Renal cortical epithelial cell (primary cell): ENCODE measurements at places on chromosomes 3 and 15. TPM values are rescaled to one million over a fixed set of nuclear protein-coding genes. Genes with fewer than 3 reads are reported as not detected.

- no peak for DNase-seq
Observed at GRCh38 chr15:39030291-39031070, 465.9 kb upstream of the RASGRP1 start.

- no peak for DNase-seq
Observed at GRCh38 chr3:21835264-21835663, 84.3 kb upstream of the ZNF385D start.

- DNase-seq = peak; percentile 37
Observed at GRCh38 chr15:33104212-33104611, 90.3 kb downstream of the FMN1 start.

GRCh38 chr15:45156744-45157455 is 27.1 kb downstream of the DUOX1 start:
- no peak for DNase-seq

DNA sequence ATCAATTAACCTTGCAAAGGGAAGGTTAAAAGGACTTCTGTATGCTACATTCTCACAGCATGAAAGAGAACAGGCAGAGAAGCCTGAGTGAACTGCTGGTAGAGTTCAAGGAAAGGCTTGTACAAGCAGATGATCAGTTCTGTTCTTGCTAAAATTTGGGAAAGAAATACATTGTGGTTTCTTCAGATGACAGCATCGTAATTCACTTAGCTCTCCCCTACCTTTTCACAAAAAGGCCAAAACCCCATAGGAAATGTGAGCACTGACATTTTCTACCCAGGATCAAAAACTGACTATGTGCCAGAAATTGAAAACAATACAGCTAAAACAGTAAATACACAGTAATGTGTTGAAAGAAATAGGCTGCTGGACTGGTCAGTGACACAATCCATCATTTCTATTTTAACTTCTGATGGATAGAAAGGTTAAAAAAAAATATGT is 216.4 kb downstream of the DPH6 start:
- no peak for DNase-seq

DNA sequence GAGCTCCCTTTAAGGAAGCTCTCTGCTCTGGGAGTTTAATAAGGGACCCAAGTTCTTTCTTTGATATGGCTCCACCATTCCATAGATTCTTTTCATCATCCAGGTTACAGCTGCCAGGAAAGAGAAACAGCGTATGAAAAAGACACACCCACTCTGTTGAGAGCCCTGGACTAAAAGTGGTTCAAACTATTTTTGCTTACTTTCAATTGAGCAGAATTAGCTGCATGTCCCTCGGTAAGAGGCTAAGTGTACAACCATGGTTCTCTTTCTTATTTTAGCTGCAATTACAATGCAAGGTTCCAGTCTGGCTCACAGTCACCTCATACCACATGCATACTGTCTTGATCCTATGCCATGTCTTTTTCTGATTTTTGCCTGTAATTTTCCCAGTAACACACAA is 1288.3 kb downstream of the NSUN3 start:
- no peak for DNase-seq

DNA sequence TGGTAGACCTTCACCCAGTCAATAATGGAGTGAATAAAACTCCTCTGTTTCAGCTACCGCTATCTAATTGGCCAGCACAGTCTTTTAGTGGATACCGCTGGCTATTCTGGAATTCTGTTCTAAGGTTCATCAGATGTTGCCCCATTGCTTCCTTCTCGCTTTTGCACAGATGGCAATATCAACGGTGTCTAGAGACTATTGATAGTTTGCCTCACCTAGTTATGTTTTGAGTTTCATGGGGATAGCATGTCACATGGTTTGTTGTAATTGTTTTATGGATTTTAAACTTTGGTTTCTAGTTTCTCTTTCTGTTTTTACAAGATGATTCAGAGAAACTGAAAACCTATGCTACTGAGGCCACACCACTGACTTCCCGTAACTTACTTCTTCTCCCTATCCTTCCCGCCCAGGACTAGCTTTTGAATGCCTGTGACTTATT is 2.0 kb downstream of the XRN1 start:
- DNase-seq = peak; percentile 33

DNA sequence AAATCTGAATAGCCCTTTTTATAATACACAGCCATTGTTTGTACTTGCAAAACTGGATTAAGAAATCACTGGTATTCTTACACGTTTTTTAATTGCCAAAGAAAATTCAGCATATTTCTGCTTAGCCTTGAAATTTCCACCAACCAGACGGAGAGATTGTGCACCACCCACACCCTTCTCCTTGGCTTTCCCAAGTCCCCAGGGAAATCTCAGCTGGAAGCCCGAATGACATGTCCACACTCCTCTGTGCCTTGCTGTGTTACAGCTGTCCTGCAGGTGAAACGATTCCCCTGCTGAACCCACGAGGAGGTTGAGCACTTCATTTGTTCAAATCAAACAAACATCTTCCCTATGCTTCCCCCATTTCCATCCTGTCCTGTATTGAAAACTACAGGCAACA is 49.6 kb upstream of the PPARG start:
- no peak for DNase-seq

DNA sequence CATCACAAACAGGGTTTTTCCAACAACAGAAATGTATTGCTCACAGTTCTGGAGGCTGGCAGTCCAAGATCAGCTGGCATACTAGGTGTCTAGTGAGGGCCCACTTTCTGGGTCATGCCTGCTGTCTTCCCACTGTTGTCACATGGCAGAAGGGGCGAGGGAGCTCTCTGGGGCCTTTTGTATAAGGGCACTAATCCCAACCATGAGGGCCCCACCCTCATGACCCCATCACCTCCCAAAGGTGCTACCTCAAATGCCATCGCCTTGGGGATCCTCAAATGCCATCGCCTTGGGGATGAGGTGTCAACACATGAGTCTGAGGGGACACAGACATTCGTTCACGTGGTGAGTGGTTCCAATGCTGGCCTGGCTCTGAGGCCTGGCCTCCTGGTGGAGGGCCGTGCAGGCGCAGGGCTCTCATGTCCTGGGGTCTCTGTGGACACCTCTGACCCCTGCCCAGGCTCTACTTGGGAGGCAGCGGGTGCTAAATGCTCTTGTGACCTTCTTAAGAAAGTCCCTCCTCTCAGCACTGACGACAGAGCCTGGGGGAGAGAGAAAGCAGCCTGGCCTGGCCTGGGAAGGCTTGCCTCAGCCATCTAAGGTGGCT is 16.8 kb downstream of the NUP210 start:
- DNase-seq = no peak

- DNase-seq = no peak
Observed at GRCh38 chr3:196971094-196971698, 2.6 kb upstream of the PIGZ start.

- no peak for DNase-seq
Observed at GRCh38 chr3:81095956-81096355, 665.5 kb downstream of the GBE1 start.

- no peak for DNase-seq
Observed at GRCh38 chr3:65024148-65024547, 336.3 kb upstream of the ADAMTS9 start.

- peak; percentile 44 for DNase-seq
Observed at GRCh38 chr3:107524841-107525643, 2.3 kb downstream of the BBX start.

DNA sequence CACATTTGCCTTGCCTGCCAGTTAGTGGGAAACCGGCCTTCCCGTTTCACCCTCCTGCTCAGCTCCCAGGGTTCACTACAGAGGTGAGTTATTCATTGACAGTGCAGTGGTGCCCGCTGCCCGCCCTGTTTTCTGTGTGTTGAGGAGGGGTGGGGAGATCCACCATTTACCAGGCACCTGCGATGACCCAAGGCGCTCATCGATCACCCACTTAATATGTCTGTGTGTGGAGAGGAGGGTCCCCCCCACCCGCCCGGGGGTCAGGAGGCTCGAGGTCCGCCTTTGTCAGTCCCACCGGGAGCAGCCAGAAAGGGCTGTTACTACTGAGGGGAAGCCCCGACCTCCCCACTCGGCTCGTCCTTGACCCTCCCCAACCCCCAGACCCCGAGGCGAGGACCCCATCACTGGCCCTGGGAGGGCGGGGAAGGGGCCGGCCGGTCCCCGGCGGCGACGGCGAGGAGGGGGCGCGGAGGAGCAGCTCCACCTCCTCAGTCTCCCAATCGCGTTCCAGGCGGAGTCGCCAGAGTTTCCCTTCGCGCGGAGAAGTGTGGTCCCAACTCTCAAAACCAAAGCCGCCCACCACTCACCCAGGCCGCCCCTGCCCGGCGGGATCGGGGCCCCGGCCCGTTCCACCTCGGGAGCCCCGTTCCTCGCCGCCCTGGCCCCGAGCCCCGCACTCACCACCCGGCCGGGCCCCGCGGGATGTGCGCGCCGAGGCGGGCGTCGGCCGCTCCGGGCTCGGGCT is 1.1 kb downstream of the PLXNB1 start:
- peak; percentile 71 for DNase-seq

- DNase-seq = no peak
Observed at GRCh38 chr3:130894986-130895280, 1.0 kb downstream of the ATP2C1 start.

GRCh38 chr3:115040673-115041286 is 106.3 kb downstream of the ZBTB20 start:
- DNase-seq = peak; percentile 34

- peak; percentile 56 for DNase-seq
Observed at GRCh38 chr3:67648701-67649100, 5.7 kb downstream of the SUCLG2 start.

GRCh38 chr15:41367418-41367817 is 34.7 kb downstream of the NUSAP1 start:
- no peak for DNase-seq

GRCh38 chr15:34726406-34727100 is 28.2 kb downstream of the GJD2 start:
- peak; percentile 27 for DNase-seq

DNA sequence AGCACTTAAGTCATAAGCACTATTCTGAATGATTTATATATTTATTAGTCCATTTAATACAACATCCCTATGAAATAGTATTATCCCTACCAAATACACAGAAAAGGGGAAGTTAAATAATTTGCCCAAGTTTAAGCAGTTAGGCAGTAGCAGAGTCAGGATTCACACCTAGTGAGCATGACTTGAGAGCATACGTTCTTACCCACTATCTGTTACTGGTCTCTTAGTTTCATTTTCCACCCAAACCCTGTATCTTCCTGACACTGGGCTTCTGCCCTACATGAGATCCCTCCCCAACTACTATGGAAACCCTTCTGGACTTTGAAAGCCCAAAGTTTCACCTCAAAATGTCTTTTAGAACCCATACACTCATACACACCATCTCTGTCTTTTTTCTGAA is 4.4 kb upstream of the ATOSA start:
- no peak for DNase-seq

- DNase-seq = no peak
Observed at GRCh38 chr15:38524156-38524555, 40.5 kb downstream of the RASGRP1 start.

GRCh38 chr3:23915537-23916108 is 1.2 kb downstream of the NKIRAS1 start:
- DNase-seq = peak; percentile 41

DNA sequence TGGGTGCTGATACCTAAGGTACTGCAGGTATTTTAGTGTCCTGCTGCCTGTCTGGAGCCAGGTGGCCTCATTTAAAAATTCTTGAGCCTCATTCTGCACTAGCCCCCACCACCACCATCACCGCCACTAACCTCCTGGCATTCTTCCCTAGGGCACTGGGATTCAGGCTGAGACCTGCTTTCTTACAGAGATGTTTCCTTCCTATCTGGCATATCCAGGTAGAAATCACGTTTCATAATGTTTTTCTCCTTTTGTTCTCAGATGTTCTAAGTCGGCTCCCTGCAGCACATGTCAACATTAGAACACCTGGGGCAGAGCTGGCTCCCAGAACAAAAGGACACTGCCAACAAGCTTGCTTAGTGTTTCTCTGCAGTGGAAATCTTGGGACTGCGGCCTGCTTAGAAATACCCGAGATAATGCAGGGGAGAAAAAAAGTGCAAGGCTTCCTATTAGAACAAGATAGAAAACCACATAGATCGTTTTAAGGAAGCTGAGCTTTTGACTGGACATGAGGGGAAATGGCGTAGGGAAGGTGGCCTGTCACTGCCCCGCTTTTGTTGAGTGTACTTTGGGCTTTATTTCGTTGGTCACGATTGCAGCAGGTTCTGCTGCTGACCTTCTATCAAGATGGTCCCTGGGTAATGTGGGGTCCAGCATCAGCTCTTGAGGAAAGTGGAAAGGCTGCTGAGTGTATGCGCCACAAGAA is 59.6 kb upstream of the PPARG start:
- DNase-seq = no peak

- no peak for DNase-seq
Observed at GRCh38 chr3:169420429-169420828, 243.1 kb downstream of the MECOM start.

DNA sequence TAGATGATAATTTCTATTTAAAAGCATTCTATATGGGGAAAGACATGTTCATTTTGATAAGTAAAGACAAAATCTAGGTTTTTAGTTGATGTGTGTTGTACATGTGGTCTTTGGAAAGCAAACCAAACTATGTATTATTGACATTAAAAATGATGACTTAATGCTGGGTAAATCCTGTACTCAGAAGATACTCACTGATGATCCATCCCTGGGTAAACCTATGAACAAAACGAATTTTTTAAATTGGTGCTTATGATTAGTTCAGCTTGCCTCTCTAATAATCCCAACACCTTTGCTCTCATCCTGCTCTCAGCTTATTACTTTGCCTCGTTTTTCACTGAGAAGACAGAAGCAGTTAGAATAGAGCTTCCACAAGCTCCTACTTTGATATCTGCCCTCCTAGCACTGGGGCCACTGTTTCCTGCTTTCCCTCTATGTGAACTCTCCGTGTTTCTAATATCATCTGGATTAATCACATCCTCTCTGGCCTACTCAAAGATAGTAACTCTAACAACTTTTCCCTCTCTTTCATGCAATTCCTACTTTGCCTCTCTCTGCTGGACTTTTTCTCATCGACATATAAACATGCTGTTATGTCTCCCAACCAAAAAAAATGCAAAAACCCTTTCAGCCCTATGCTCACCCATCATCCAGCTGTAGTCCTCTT is 29.3 kb downstream of the RARRES1 start:
- no peak for DNase-seq

DNA sequence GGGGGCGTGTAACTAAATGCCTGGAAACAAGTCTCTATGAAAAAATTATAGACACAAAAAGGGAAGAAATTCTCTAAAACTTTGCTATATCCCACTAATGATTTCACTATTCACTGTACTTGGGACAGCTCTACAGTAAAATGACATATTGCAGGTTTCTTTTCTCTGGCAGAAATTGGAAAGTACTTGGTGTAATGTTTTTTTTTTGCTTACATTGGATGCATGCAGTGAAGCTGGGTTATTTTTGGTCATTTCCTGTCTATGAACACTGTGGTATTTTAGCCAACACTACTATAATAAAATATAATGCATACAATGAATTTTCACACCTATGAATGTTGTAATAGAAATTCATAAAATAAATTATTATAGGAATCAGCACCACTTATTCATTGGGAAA is 109.7 kb downstream of the LRRC49 start:
- DNase-seq = no peak

Gene PP2D1
- total RNA-seq = not detected in 2 replicates

Gene SLC24A5
- not detected in 2 replicates for total RNA-seq

Gene HYKK
- total RNA-seq = 1.9 and 4.8 TPM in 2 replicates

Gene C3orf52
- 33.1 and 68.9 TPM in 2 replicates for total RNA-seq

Gene CPLX3
- not detected in 2 replicates for total RNA-seq

Gene C15orf39
- total RNA-seq = 1.4 and 8.3 TPM in 2 replicates

Gene CPB1
- total RNA-seq = not detected in 2 replicates

Gene RTP3
- total RNA-seq = not detected in 2 replicates

Gene CEMIP
- 0.20 and 0.52 TPM in 2 replicates for total RNA-seq

Gene SLC22A13
- 0.25 TPM in 1 of 2 replicates, not detected in the other for total RNA-seq

Gene FAM174B
- 8.7 and 11.9 TPM in 2 replicates for total RNA-seq

Gene GRAMD1C
- total RNA-seq = 3.0 and 11.8 TPM in 2 replicates
